CD4-positive, alpha-beta T cell treated with Interleukin-15 for 1 hour (primary cell): ENCODE measurements at places on chromosomes 6 and 20.

GRCh38 chr6:31304683-31305082 lies 32.8 kb upstream of the HLA-C start:
- no peak for DNase-seq

DNA sequence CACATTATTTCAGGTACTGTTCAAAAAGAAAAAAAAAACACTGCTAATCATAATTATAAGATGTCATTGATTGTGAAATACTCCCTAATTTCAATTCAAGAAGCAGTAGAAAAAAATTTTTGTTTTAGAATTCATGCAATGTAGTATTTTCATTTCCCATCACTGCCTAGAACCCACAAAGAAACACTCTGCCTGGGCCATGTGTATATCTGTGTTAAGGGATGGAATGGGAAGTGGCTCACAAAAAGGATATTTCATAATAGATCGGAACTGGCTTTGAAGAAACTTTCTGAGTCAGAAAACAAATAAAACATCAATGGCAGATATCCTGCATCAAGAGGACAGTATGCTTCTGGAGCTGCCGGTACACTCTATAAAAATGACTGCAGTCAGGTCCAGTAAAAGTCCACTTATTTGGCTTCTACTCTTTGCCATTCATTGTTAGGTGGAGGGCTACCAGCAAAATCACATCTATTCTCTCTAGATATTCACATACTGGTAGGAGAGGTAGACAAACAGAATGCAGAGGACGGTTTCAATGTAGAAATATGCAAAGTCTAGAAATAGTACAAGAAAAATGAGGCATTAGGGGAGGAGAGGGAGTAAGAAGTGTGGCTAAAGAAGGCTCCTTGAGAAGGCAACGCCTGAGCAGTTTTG lies 135.0 kb upstream of the TNFAIP3 start:
- no peak for DNase-seq

DNA sequence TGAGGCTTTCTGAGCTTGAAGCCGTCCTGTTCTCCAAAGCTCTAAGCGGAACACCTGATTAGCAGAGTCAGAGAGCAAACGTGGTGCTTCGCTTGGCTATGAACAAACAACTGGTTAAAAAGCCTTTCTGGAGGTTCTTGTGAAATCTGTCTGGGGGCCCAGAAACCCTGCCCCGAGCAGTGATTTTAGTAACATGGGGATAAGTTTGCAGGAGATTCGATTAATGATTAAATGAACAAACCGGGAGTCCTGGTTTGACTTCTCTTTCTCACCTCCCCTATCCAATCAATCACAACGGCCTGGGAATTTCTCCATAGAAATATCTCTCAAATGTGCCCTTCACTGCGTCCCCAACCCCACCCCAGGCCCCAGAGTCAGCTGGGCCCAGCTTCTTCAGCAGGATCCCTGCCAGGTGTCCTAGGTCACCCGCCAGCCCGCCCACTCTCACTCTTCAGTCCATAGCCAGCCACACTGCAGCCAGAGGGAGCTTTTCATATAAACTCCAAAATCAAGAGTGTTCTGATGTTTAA lies 43.6 kb downstream of the ZDHHC14 start:
- DNase-seq = no peak

DNA sequence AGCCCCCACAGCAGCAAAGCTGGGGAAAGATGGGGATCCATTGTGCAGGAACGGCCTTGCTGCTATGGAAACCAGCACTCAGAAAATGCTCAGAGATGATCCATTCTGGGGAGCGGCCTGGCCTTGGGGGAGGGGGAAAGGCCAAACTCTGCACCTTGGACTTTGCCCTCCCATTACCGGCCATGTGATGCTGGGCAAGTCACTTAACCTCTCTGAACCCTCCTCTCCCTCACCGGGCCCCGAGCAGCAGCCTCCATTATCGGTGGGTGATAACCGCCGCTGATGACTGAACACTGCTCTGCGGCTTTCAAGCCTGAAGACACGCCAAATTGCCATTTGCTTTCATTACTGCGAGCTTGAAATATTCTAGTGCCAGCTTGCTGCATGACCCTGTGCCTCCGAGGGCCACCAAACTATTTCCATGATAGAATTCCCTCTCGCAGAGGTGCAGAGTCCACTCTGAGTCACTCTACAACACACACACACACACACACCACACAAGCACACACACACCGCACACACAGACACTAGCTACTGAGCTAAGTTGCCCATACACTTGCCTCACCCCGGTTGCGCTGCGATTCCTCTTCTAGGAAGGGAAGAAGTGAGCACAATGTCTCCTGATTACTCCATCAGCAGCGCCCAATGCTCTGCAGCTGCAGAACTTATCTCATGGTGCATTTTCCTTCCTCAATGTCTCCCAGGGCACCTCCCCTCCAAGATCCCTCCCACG lies 20.6 kb upstream of the SIRPA start:
- DNase-seq = peak; percentile 40

- DNase-seq = no peak
These were observed 6.9 kb downstream of the ABCC10 start for GRCh38 chr6:43434001-43434840.

- no peak for DNase-seq
These were observed 12.2 kb downstream of the EPHA7 start for GRCh38 chr6:93407186-93407585.

- no peak for DNase-seq
These were observed 53.9 kb downstream of the FAM50B start for GRCh38 chr6:3902871-3903648.

GRCh38 chr6:75317503-75318206 lies 33.1 kb upstream of the TMEM30A start:
- no peak for DNase-seq

- DNase-seq = no peak
These were observed 47.0 kb downstream of the ARID1B start for GRCh38 chr6:156824142-156824541.

DNA sequence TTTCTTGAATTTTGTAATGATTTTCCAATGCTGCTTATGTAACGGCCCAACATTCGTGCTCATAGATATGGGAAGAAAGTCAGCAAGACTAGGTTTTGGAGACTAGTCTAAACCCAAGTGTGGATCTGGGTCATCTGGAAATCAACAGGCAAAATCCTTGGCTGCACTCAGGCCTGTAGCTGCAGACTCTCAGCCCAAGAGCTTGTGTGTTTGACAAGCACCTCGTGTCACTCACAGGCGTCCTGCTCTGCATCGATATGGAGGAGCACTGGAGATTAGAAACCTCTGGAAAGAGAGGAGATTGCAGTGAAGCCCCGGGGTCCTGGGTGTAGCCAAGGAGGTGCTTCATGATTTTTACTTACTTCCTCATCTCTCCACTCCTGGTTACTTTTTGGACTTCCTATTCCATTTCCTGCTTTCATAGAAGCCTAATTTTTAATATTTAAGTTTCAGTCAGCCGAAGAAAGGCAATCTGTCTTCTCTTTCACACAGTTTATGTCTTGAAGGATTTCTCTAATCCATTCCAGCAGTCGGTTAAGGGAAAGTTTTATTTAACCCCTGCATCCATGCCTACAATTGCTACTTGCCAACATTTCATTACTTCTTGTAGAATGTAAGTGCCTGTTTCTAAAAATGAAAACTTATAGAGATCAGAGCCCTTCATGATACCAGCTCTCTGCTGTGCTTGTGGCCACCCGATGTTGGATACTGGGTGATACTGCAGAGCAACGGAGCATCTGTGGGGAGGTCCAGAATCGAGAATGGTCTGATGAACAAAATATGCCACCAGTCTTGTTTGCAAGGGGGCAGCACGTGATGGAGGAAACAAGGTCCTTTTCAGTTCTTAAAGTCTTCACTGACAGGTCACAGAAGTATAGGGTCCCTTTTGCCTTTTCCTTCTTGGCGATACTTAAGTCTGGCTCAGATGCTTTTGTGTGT lies 296.3 kb downstream of the QKI start:
- DNase-seq = no peak

DNA sequence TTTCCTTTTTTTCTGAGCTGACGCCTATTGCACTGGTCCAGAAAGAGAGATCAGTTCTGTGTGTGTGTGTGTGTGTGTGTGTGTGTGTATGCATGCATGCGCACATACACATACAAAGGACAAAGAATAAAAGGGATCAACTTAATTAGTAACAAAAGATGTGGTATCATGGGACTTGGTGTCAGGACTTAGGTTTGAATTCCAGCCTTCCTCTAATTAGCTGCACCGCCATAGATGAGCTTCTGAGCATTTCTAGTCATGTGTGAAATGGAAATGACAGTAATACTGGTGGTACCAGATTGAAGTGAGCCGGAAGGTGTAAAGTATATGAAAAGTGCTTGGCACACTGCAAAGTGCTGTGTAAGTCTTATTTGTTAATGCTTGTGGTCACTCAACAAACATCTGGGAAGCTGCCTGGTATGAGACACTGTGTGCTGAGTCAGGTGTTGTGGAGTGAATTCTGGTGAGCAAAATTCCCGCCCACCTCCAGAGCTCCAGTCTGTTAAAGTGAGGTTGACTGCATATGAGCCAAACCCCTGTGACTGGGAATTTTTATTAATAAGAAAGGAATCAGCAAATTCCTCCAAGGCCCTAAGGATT lies 12.4 kb downstream of the DAAM2 start:
- no peak for DNase-seq

DNA sequence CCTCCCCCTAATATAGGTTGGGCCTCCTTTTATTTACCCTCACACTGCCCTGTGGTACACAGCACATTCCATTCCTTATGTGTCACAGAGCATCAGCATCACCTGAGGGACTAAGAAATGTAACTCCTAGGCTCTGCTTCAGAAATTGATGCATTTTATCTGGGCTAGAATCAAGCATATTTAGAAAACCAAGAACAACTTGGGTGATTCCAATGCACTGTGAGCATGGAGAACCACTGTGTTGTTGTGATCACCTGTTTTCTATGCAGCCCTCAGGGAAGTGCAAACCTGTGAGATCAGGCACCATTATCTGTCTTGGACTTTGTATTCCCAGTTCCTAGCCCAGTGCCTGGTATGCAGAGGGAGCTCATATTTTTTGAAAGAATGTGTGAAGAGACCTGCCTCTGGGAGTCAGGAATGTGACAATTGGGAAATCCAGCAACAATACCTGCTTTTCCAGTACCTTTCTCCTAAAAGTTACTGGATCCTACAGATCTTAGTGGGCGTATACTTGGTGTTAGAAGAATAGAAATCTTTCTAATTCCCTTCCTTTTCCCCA lies 7.0 kb downstream of the KAT14 start:
- no peak for DNase-seq

- DNase-seq = no peak
These were observed 255.7 kb upstream of the PRND start for GRCh38 chr20:4465855-4466545.

DNA sequence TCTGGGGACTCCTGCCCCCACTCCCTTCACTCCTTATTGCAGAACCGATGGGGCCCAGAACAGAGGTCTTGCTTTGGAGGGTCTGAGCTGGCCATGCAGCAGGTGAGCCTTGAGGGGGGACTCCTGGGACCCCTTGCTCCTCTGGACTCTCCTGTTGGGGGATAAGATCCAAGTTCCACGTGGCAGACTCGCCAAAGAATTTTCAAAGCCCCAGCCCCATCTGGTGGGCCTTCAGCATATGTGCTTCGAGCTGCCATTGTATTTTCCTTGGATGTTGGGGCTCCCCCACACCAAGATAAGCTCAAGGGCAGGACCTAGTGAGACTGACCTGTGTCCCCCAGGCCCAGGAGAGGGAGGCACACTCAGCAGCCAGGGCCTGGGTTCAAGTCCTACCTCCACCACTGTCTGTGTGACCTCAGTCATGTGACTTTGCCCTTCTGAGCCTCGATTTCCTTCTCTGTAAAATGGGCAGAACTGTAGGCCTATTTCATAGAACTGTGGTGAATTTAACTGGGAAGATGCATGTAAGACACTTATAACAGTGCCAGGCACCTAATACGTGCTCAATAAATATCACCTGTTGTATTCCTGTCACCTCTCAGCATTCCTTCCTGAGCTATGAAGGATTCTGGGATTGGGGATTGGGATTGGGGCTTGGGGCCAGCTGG lies 115.5 kb downstream of the VEGFA start:
- no peak for DNase-seq

DNA sequence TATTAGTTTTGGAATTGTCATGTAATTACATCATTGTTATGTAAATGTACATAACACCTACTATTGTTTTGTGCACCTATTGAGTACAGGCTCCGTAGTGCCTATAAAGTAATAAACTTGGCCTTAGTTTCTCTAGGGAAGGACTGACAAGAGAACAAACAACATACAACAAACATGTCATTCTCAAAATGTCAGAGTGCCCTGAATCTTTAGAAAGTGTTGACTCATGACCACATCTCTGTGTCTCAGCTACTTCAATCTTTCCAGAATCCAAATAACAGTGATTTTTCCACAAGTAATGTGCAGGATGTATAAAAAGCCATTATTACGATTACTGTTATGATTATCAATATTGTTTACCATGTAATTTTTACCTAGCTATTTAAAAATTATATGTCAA lies 17.2 kb downstream of the LAMP5 start:
- DNase-seq = no peak
